ENCODE measurements at places on chromosomes 13 and 19.
A peak's percentile ranks its signal among the peaks of the same experiment; 100 is the strongest.

DNA sequence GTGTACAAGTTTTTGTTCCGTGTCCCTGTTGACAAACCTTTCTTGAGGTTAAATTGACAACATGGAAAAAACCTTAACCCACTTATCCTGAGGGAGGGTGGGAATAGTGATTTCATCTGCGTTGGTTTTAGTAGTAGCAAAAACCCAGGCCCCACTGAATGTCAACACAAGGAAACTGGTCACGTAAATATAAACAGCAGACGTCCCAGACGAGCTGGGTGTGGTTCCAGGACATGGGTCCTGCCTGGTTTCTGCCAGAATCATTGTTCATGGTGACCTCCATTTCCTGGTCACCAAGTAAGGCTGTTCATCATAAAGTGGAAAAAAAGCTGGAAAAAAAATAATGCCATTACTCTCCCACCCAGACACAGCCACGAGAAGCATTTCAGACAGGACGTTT, 16.9 kb upstream of the F2RL3 start:
- DNase-seq, result no peak

DNA sequence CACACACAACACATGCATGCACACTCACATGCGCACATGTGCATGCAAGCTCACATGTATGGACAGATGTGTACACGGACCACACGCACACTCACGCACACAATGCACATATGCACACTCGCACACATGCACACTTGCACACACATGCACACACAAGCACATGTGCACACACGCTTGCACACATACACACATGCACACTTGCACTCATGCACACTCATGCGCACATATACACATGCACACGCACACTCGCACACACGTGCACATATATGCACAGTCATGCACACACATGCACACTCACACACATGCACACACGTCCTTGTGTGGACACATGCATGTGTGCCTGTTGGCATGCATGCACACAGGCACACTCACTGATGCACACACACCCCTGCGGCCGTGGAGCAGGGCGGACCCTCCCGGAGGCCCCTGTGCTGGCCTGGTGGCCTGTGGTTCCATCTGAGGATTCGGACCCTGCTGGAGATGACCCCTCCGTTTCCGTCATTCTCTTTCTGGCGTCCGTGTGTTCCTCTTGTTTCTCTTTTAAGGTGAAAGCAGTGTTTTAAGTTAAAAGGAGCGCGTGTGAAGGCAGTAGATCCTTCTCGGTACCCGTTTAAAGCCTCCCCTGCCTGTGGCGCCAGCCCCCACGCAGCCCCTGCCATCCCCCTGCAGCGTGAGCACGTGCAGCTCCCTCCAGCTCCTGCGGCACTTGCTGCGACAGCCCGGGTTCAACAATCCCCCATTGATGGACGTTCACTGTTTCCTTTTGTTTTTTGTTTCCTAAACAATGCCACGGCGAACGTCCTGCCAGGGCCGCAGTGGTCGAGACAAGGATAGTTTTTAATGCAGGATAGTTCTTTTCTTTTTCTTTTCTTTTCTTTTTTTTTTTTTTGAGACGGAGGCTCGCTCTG, 5.6 kb downstream of the NDUFS7 start:
- no peak for DNase-seq

GRCh38 chr19:5772416-5772815, 12.1 kb downstream of the PRR22 start:
- DNase-seq, result no peak

DNA sequence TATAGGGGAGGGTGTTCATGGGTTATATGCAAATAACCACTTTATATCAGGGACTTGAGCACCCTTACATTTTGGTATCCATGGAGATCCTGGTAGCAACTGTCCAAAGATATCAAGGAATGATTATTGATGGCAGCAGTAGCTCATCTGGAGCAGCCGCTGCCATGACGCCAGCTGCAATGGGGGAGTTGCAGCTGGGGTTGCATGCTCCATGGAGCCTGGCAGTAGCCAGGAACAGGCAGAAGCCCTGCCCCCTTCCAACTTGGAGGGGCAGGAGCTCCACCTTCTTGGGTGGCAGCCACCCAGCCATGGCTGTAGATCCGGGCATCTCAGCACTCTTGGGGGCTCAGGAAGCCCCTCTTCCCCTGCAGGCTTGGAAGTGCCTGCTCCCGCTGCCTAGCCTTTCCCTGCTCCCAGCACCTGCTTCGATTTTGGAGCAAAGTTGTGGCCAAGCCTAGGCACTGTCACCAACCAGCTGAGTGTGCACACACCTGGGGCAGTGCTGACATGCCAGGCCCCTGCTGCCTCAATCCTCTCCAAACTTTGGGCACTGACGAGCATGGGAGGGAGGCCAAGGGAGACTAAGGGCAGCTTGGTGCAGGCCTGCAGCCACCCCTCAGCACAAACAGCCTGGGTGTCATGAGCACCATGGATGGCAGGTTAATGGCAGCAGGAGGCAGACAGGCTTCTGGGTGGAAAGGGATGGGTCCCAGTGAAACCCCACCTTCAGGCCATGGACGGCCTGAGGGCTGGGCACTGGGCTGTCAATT, 235.6 kb upstream of the CSNK1A1L start:
- DNase-seq, result no peak

GRCh38 chr19:46056536-46056935, 15.7 kb upstream of the IGFL4 start:
- DNase-seq, result no peak

DNA sequence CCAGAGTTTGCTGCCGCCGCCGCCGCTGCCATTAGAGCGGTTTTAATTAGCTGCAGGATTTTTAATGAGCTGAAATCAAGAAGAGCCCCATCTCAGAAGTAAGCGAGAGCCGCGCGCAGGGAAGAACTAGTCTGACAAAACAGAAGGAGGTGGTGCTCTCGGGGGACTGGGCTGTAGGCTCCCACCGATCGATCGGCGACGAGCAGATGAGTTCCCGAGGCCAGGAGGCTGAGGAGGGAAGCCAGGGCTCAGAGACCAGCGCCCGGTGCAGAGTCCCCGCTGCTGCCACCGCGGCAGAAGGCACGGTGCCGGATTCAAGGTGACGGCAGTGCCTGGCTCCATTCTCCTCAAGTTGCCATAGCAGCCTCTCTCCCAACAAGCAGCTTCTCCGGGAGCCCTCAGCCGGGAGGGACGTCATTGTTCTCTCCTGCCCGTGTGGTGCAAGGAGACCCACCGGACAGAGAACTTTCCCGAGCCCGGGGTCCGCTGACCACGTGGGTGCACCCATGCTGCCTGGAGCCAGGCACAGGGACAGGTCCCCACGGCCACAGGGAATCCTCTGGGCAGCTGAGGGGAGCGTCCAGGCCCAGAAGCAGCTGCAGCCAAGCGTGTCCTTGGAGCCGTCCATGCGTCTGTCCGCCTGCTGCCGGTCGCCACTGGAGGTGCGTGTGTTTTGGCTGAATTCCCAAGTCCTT, 62.9 kb downstream of the CHST8 start:
- DNase-seq, result no peak

GRCh38 chr19:10074153-10074552, 12.0 kb upstream of the SHFL start:
- no peak for DNase-seq

DNA sequence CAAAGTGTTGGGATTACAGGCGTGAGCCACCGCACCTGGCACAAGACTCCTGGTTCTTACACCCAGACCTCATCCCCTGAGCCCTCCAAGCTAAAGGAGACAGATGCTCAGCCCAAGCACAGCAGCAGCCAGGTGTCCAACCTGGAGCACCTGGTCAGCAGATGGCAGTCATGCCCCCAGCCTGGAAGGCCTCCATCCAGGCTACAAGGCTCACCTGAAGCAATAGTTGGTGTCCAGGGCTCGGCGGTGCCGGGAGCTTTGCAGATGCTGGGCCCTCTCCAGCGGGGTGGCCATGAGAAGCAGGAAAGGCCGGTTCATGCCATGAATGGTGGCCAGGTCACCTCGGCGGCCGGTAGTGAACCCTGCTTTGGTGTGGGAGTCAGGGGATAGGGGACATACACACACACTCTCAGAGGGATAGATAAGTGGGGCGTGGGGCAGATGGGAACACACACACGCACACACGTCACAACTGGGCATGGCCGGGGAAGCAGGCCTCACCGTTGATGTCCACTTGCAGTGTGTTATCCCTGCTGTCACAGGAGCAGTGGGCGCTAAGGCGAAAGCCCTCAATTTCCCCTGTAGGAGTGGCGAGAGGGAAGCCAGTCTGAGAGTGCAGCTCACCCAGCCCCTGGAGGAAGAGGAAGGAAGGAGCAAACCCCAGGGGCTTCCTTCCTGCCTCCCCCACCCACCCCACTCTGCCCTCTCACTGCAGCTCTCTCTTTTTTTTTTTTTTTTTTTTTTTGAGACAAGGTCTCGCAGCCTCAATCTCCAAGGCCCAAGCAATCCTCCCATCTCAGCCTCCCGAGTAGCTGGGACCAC, 11.8 kb downstream of the TGFB1 start:
- no peak for DNase-seq

DNA sequence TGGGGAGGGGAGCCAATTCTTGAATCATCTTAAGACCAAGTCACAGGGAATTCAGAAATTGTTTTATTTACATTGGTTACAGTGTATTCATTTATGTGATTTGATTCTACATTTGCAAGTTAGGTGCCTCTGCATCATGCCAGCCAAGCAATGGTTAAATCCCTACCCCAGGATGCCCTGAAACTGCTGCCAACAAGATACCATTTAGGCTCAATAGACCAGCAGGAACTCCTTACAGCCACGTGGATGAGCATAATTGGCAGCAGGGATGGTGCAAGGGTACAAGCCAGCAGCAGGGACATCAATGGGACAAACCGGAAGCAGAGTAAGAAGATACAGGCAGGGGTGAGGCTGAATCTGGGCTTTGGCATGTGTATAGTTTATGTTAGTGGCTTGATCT, 72.4 kb upstream of the NBEA start:
- DNase-seq, result no peak

- no peak for DNase-seq
Observed at GRCh38 chr13:110113284-110113764, 193.6 kb downstream of the COL4A1 start.

DNA sequence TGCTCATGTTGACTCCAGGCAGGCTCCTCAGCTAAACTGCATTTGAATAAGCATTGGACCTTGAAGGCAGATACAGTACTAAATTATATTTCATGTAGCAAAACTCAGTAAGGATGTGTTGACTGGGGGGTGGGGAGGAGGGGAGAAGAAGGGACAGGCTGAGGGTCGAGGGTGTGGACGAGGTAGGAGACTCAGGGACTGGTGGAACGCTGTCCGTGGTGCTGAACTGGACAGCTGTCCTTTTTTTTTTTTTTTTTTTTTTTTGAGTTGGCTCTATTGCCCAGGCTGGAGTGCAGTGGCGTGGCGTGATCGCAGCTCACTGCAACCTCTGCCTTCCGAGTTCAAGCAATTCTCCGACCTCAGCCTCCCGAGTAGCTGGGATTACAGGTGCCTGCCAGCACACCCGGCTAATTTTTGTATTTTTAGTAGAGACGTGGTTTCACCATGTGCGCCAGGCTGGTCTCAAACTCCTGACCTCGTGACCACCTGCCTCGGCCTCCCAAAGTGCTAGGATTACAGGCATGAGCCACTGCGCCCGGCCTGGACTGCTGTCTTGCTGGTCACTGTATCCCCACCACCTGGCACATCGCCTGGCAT, 33.2 kb upstream of the CASP14 start:
- DNase-seq, result no peak

GRCh38 chr13:111184458-111185401, 69.6 kb downstream of the ARHGEF7 start:
- peak; percentile 13 for DNase-seq

DNA sequence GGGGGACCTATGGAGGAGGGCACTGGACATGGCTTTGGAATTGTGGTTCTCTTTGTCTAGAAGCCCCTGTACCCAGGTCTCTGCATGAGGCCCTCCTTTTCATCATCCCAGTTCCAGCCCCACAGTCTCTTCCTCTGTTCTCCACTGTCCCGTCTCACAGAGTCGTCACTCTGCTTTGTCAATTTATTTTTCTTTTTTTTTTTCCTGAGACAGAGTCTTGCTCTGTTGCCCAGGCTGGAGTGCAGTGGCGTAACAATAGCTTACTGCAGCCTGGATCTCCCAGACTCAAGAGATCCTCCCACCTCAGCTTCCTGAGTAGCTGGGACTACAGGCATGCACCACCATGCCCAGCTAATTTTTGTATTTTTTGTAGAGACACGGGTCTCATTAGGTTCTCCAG, 619 bp upstream of the EXOC3L2 start:
- DNase-seq, result no peak

GRCh38 chr19:6718111-6718740, 2.2 kb downstream of the C3 start:
- no peak for DNase-seq

- no peak for DNase-seq
Observed at GRCh38 chr13:46192412-46192811, 10.4 kb upstream of the LCP1 start.

DNA sequence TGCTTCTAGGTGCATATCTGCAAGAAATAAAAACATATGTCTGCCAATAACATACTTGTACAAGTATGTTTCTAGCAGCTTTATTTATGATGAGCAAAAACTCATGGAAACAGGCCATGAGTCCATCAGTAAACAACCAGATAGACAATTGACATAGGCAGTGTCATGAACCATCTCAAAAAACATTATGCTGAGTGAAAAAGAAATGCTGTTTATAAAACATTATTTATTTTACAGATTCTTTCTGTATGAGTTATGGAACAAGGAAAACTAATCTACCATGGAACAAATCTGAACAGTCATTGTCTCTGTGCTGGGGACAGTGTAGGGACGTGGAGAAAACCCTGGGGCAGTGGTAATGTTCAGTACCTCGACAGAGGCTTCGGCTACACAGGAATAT, 283.9 kb downstream of the UQCRFS1 start:
- no peak for DNase-seq

DNA sequence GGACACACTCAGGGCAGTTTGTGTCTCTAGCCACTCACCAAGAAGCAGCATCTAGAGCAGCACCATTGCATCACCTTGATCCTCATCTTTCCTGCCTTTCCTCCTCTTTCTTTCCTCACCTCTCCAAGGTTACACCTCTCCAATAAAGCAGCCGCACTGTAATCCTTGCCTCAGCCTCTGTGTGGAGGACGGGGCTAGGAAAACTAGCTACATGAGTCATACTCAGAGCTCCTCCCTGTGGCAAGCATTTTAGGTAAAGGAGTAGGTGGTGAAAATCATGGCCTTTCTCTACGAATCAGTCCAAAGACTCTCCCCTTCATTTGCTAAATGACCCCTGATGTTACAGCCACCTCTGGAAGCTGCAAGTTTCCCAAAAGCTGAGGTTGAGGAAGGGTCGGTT, 108.9 kb downstream of the DNAJC15 start:
- DNase-seq, result no peak

- DNase-seq, result no peak
Observed at GRCh38 chr13:27975564-27976361, 6.6 kb upstream of the CDX2 start.

GRCh38 chr19:13689085-13689484, 75.2 kb upstream of the MRI1 start:
- no peak for DNase-seq

GRCh38 chr19:6773323-6773931, 919 bp downstream of the VAV1 start:
- DNase-seq, result peak; percentile 13

GRCh38 chr19:35780717-35781116, 5.4 kb downstream of the ARHGAP33 start:
- DNase-seq, result no peak

- DNase-seq, result no peak
Observed at GRCh38 chr13:94286581-94286980, 192.9 kb downstream of the DCT start.

GRCh38 chr13:60392131-60392530, 4.9 kb upstream of the TDRD3 start:
- DNase-seq, result no peak

- DNase-seq, result no peak
Observed at GRCh38 chr19:2490659-2491058, 14.7 kb downstream of the GADD45B start.

- DNase-seq, result no peak
Observed at GRCh38 chr19:13463296-13463695, 43.0 kb downstream of the CACNA1A start.
